DMS 273 treated with DMSO at 0.1 percent for 48 hours (cell line): ENCODE measurements at places on chromosomes 1 and 21.
A peak's percentile ranks its signal among the peaks of the same experiment; 100 is the strongest.

GRCh38 chr1:235948774-235949427, 82.2 kb upstream of the LYST start:
- DNase-seq = no peak

GRCh38 chr1:190413142-190413541, 64.5 kb downstream of the BRINP3 start:
- DNase-seq = no peak

GRCh38 chr1:3731583-3732433, 20.4 kb upstream of the CCDC27 start:
- DNase-seq = no peak

- DNase-seq = no peak
Observed at GRCh38 chr1:57991289-57991688, 555.2 kb downstream of the OMA1 start.

DNA sequence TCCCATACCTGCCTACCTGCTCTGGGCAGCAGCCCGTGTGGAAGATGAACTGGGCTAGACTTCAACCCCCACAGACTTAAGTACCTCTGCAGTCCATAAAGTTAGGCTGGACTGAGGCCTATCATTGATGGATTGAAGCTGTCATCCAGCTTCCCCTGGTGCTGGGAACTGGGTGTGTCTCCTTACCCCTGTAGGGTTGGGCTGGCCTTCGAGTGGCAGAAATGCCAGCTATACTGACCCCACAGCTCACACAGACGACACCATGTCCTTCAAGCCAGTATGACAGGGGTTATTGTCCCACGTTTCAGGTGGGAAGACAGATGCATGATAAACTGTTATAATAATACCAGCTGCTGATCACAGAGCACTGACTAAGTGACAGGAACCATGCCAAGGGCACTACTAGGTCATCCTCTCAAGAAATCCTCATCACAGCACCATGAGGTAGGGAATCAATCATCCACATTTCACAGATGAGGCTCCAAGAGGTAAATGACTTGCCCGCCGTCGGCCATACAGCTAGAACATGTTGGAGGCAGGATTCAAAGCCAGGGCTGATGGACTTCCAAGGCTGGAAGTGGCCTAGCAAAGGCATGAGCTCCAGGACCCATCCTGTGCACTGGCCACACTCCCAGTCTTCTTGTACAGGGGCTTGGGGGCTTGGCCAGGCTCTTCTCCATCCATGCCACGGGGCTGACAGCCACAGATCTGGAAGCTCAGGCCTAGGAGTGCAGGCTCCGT, at the start of gene BEST4:
Gene BEST4, minus strand, starts transcription at position 51 of the 741 bp plus-strand sequence. CDS start 465 bp downstream, outside the sequence.
- no peak for DNase-seq

GRCh38 chr21:44017601-44018000, 5.5 kb downstream of the TRAPPC10 start:
- no peak for DNase-seq

- DNase-seq = peak; percentile 94
Observed at GRCh38 chr1:237324226-237324625, 282.2 kb downstream of the RYR2 start.

- no peak for DNase-seq
Observed at GRCh38 chr21:44499631-44500030, 40.4 kb downstream of the KRTAP10-1 start.

DNA sequence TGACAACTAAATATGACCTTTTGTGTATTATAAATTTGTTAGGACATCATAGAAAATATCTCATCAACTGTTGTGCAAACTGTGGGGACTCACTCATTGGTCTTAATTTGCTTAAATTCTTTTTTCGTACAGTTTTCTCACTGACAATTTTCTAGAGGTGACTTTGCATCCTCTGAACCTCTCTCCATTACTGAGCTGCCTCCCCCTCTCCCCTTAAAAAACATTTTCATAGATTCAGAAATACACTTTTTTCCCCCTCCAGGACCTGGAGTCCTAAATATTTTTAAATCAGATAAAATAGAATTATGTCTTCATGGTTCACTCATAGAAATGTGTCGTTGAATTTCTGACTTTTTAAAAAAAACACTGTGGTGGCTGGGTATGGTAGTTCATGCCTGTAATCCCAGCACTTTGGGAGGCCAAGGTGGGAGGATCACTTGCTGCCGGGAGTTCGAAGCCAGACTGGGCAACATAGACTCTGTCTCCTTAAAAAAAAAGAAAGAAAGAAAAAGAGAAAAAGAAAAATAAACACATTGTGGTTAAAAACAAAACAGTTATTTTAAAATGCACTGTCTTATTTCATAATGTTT, 1.5 kb downstream of the CNST start:
- no peak for DNase-seq

- no peak for DNase-seq
Observed at GRCh38 chr1:58762806-58763205, 21.0 kb downstream of the JUN start.

GRCh38 chr1:168691541-168691940, 37.5 kb downstream of the DPT start:
- DNase-seq = peak; percentile 11

DNA sequence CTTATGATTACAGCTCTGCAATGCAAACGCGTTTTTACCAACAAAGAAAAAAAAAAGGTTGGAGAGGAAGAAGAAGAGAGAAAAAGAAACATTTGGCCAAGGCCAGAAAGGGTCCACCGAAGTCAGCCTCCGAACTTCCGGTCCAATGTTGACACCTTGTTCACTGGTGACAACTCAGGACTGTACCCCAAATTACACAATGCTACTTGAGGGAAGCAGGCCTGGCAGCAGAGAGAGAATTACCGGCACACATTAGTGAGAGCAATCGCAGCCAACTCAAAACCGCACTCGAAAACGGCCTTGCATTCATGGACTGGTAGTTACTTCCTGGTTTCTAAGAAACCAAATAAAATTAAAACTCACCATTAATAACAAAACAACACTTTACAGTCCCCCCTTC, 652.5 kb downstream of the KIF26B start:
- DNase-seq = no peak

DNA sequence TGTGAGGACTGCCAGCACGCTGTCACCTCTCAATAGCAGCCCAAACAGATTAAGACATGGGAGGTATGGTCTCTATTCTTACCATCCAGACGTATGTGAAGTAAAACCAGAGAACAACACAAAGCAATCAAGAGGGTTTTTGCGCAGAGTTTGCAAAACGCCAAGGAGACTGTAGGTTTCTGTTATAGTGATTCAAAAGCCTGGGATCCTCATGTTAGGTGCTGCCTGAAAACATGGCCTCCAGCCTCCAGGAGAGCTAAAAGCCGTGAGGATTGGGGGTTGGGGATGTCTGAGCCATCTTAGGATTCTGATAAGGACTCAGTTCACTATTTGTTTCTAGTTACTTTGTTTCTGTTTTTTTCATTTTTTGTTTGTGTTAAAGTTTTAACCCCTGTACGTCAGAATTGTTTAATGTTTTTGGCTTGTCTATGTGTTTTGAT, 4.2 kb upstream of the CCT8 start:
- DNase-seq = peak; percentile 51

- no peak for DNase-seq
Observed at GRCh38 chr1:107499139-107499744, 358.4 kb downstream of the NTNG1 start.

- no peak for DNase-seq
Observed at GRCh38 chr1:6869545-6869944, 84.3 kb downstream of the CAMTA1 start.

DNA sequence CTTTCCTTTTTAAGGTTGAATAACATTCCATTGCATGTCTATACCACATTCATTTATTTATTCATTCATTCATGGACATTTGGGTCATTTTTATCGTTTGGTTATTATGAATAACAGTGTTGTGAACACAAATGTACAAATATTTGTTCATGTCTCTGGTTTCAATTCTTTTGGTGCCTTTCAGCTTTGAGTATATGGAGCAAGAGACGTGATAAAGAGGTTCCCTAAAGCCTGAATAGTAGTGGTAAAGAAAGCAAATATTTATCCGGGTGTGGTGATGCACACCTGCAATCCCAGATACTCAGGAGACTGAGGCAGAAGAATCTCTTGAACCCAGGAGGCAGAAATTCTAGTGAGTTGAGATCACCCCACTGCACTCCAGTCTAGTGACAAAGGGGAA, 5.3 kb upstream of the RLF start:
- no peak for DNase-seq

DNA sequence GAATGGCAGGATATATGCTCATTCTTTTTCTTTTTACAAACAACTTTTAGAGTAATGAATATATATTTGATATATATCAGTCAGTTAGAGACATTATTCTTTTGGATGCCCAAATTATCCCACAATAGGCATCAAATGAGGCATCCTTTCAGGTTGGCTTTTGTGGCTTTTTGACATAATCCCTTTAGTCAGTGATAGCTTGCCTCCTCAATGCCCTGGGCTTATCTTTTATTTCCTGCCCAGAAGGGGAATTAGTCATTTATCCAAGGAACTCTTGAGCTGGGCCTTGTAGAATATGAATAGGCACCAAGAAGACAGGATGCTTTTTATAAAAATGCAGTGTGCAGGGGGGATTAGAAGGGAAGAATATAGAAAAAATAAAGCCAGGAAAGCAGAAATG, 22.2 kb downstream of the EPHX4 start:
- DNase-seq = no peak

GRCh38 chr21:14115646-14116045, 95.1 kb downstream of the LIPI start:
- no peak for DNase-seq

- DNase-seq = no peak
Observed at GRCh38 chr1:157289424-157290105, 151.4 kb upstream of the ETV3 start.

DNA sequence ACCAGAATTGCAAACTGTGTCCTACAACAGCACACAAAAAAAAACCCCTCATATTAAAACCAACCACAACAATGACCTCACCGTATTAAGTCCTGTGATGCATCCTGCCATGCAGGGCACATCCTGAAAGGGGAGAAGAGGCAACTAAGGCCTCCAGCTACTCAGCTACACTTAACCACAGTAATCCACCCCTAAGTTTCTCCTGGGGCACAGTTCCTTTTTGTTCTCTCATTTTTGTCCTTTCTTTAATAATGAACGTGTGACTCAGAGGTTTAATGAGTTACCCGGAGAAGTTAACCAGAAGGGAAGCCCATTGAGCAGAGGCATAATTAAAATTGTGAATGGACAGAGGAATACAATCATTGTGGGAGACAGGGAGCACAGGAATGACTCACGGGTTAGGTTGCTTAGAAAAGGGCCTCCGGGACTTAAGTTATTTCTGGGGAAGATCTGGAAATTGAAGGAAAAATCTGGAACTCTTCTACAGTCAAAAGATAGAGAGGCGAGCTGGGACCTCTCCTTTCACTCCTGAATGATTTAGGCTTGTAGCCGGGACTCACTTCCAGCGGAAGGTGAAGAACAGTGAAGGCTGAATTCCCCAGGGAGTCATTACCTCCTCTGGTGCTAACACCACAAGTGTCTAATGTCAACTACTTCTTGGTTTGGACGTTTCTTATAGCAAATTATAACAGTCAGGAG, 36.9 kb upstream of the HIVEP3 start:
- no peak for DNase-seq

- no peak for DNase-seq
Observed at GRCh38 chr21:28608646-28609045, 384.0 kb downstream of the LTN1 start.

DNA sequence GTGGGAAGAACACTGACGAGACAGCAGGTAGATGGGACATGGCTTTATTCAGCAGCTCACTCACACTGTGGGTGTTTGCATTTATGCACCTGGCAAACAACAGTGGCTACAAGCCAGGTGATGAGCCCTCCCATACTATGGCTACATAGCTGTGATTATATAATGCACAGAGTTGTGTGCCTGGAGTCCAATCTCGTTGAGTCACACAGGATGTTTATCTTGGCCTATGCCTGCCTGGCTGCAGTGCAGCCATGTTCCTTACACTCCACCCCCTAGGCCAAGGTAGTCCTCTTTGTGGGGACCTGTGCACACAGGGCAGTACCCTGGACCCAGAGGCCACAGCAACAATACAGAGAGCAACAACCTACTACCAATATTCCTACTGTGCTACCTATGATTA, 1643.8 kb downstream of the MRPL39 start:
- DNase-seq = no peak

GRCh38 chr1:150507912-150508864, at the start of gene ECM1:
Gene ECM1 (plus strand): TSS chr1:150508109. CDS start chr1:150508210, 101 bp downstream.
- peak; percentile 94 for DNase-seq

- DNase-seq = no peak
Observed at GRCh38 chr1:163440090-163440489, 118.3 kb downstream of the NUF2 start.

DNA sequence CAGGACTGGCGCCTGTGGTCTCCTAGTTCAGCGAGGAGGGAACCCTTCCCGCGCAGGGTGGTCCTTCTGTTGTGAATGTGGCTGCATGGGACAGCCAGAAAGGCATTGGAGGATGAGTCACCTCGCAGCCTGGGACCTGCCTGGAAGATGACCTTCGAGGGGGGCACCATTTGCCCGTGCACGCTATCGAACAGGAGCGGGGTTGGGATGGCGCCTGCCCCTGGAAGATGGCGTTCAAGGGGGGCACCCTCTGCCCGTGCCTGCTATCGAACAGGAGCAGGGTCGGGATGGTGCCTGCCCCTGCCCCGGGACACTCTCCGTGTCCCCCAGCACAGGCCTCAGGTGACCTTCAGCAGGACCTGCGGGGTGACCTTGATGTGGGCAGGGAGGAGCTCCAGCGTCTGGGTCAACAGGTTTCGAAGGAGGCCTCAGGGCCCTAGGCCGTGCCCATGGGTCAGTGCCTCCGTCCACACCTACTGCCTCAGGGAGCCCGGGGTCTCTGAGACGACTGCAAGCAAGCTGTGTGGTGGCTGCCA, 1.7 kb upstream of the ACTRT2 start:
- no peak for DNase-seq

DNA sequence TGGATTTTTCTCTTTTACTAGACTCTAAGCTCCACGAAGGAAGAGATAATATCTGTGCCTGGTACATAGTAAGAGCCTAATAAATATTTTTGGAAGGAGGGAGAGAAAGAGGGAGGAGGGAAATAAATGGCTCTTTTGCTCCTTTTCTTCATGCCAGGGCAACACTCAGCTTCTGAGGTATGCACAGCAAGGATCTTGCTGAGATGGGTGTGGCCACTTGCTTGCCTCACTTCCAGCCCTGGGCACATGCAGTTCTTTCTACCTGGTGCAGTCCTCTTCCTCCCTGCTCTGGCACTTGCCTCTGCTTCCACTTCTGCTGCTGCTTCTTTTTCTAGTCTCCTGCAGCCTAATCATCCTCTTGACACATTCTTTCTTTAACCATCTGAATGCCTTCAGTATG, 148.1 kb downstream of the FGGY start:
- no peak for DNase-seq

GRCh38 chr1:19057784-19058475, 101.5 kb upstream of the IFFO2 start:
- DNase-seq = no peak

DNA sequence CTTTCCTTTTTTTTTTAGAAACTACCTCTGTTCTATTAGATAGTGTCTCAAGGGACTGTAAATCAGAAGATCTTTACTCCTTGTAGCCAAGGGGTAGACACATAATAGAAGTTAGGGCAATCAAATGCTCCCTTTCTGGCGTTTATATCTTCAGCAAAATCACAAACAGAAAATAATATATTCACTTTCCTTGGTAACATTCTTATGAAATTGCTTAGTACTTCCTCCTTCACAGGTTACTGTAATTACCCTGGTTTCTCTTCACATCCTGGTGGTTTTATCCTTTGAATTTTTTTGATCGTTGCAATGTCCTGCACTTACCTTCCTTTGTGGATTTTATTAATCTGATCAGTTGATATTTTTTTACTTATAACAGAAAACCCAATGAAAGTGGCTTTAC, 1064.9 kb downstream of the NCAM2 start:
- DNase-seq = no peak
